ENCODE measurements at places on chromosomes 12 and 14.
A peak's percentile ranks its signal among the peaks of the same experiment; 100 is the strongest.

GRCh38 chr12:93776581-93777018, 99.4 kb downstream of the CRADD start:
- peak; percentile 90 for DNase-seq

GRCh38 chr12:53727310-53728041, at the start of gene CALCOCO1:
CALCOCO1 (minus strand) TSS chr12:53727452; CDS start chr12:53725242, 2,210 bp downstream.
- peak; percentile 99 for DNase-seq

- DNase-seq, result peak; percentile 78
Measured at GRCh38 chr14:69625299-69626131, 14.1 kb downstream of the SUSD6 start.

DNA sequence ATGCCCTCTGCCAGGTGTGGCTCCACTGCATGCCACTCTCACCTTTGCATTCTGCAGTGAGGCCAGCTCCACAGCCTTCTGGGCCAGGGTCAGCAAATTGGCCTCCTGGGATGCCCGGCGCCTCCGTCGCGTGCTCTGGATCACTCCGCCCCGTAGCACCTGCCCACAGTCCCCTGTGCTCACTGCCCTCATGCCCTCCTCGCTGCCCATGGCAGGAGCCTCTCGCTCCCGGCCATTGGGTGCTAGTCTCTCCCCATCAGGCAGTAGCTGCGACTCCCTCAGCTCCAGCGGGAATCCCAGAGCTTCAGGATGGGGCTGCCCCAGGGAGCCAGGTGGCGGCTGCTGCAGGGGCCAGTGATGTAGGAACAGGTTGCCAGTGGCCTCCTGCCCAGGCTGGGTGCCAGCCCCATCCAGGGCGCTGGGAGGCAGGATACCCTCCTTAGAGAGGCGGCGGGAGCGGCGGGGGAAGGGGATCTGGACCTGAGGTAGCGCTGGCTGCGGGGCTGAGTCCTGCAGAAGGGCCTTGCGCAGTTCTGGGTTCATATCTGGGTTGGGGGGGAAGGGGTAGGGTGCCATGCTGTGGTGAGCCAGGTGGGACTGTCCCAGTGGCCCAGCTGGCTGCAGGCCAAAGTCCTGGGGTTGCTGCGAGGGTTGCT, 24.5 kb upstream of the PNMA1 start:
- no peak for DNase-seq

DNA sequence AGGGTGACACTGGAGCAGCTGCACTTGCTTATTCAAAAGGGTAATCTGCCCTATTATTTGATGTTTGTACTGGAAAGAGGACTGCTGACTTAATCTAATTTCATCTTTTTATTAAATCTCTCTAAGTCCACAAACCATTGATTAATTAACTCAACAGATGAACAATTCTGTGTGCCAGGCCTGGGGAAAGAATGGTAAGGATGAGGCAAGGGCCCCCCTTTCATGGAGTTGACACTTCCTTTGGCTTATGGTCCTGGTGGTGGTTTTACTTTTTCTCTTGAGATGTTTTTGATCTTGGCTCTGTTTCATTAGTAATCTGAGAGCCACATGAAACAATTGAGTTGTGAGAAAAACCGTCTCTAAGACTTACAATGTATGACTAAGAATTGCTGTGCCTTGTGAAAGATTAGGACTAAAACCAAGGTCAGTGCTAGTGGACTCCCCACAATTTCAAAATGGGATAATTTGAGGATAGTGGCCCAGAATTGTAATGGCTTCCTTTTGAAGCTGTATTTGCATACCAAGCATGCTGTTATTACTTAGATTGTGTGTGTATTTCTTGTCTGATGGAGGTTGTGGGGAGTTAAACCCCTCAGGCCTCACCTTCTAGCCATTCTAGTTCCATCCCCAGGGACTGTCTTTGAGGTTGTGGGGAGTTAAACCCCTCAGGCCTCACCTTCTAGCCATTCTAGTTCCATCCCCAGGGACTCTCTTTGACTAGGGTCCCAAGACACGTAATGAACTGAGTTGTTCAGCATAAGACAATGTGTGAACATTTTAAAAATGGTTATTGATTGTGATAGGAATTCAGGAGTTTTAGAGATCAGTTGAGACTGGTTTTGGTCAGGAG, 52.5 kb upstream of the EVL start:
- no peak for DNase-seq

DNA sequence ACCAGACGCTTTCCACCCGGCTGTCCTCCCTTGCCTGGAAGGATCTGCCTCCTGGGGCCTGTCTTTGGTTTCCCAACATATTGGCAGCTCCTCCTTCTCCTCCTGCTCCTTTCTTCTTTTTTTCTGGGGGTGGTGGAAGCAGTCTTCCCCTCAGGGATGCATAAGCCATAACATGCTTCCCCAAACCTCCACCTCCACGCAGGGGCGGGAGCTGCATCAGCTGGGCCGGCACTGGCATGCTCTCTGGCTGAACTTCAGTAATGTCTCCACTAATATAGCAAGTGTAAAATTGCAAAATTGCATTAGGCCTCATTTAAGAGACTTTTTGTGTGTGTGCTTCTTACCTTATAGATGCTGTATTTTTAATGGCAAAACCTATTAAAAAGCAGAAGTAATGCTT, 58.6 kb downstream of the GLT1D1 start:
- DNase-seq, result no peak

GRCh38 chr14:54774824-54775223, 127.8 kb downstream of the GCH1 start:
- no peak for DNase-seq

GRCh38 chr14:23537351-23538049, 14.1 kb downstream of the ZFHX2 start:
- DNase-seq, result no peak

DNA sequence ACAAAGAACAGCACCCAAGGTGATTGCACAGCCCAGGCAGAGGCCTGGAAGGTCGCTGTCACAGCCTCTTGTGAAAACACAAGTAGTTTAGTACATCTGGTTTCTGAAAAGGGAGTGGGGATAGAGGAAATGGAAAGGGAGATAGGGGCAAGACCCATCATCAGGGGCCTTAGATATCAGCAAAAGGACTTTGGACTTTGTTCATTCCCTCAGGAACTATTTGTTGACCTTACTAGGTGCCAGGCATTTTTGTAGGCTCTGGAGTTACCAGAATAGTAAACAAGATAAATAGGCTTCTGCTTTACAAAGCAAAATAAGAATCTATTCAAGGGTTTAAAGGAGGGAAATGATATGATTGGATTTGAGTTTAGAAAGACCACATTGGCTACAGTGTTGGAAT, 199.4 kb upstream of the CDKN3 start:
- DNase-seq, result no peak

DNA sequence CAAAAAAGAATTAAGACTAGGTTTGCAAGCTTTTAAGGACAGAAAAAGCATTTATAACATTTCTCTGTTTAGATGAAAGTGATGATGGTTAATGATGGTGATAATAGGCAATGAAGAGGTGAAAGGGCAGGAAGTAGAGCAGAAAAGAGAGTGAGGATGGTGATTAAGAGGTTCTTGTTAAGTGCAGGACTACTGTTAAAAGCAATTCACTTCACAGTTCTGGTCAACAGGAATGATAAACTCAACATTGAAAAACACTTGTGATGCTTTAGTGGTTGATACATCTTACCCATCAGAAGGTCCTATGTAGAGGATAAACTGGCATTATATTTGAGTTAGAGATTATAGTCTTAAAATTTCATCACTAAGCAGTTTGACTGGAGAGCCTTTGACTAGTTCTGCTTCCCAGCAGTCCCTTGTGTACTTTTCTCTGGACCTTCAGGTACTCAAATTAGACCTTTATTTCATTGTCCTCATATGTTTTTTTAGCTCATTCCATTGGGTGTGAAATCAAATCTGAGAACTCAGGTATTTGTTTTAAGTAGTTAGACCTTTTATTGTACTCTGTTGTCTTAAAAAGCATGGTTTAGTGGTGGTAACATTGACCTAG, 10.9 kb downstream of the RAP1B start:
- DNase-seq, result no peak

DNA sequence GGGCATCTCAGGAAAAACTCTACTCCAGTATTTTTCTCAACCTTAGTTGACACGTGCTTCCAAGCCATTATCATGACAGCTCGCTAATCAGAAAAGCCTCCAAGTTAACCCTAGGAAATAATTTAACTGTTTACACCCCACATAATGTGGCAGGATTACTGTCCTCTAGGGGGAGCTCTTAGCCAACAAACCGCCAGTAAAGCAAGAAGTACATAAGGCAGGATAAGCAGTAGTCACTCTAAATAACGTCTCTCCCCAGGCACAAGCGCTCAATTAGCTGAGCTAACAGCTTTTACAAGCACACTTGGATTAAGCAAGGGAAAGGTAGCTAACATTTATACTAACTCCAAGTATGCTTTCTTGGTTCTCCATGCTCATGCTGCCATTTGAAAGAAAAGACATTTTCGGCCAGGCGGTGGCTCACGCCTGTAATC, 22.8 kb downstream of the APOBEC1 start:
- DNase-seq, result no peak

- peak; percentile 75 for DNase-seq
Measured at GRCh38 chr12:58540480-58541299, 379.6 kb downstream of the LRIG3 start.

DNA sequence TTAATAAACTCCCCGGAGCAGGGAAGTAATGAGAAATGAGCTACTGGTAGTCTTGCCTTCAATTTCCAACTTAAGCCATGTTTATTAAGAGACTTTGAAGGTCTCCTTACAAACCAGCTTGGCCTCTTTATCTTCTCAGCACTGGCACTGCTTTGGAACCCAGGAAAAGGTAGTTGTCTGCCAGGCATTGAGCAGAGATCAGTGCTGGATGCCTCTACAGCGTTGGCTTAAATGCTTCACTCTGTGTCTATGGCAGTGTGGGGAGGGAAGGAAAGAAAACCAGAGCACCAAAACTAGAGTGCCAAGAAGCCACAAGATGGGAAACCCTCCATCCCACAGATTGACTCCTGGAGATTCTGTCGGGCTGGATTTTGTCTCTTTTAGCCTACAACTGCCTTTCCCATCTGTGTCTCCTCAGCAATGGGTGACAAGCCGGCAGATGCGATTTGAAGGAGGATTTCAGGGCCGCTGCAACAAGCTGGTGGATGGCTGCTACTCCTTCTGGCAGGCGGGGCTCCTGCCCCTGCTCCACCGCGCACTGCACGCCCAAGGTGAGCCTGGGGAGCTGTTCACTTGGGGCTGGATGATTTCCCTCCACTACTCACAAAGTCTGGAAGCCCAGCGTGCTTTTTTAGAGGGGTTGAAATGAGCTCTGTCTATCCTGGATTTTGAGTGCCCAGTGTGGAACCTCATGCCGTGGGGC, 57.3 kb downstream of the FNTB start:
- DNase-seq, result no peak

DNA sequence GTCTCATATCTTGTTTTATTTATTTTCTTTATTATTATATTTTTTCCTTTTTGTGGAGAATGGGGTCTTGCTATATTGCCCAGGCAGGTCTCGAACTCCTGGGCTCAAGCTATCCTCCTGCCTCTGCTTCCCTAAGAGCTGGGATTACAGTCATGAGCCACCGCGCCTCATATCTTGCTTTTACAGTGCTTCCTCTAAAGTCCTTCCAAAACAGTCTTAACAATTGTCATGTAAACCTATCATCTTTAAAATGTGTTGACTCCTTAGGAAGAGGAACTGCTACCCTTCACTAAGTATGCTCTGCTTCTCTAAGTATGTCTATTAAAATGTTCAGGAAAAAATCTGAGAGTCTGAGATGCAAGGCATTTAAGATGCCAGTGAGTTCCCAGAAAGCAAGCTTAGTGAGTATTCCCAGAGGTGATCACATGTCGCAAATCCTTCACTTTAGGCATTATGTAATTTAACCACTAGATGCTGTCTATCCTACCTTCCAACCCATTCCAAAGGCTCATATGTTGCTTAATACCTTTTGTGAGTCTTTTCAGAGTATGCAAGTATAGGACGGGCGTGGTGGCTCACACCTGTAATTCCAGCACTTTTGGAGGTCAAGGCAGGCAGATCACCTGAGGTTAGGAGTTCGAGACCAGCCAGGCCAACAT, 19.7 kb upstream of the FOXJ2 start:
- DNase-seq, result no peak

DNA sequence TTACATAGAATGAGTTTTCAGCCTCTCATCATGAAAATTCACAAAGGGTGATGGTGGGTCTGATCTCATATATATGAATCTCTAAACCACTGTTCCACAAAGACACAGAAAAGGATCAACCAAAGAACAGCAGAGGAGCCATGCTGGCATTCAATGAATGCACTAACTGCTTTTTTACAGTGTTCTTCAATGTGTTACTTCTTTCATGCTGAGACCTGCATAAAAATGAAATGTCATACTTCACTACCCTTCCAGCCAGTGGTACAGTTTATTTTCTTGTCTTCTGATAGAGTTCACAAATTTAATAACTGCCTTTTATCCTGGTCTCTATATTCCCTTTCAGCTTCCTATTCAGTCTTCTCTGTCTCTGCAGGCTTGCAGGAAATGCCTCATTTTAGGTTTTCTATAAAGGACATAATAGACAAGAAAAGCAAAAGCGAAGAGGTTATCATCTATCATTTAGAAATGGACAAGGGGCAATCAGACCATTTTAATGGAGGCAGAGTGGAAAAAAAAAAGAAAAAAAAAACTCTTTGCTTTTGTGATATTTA, 836.7 kb upstream of the FOXG1 start:
- DNase-seq, result no peak

- no peak for DNase-seq
Measured at GRCh38 chr14:103027451-103027850, 29.9 kb downstream of the CDC42BPB start.

GRCh38 chr14:39977198-39977597, 545.0 kb upstream of the FBXO33 start:
- no peak for DNase-seq

DNA sequence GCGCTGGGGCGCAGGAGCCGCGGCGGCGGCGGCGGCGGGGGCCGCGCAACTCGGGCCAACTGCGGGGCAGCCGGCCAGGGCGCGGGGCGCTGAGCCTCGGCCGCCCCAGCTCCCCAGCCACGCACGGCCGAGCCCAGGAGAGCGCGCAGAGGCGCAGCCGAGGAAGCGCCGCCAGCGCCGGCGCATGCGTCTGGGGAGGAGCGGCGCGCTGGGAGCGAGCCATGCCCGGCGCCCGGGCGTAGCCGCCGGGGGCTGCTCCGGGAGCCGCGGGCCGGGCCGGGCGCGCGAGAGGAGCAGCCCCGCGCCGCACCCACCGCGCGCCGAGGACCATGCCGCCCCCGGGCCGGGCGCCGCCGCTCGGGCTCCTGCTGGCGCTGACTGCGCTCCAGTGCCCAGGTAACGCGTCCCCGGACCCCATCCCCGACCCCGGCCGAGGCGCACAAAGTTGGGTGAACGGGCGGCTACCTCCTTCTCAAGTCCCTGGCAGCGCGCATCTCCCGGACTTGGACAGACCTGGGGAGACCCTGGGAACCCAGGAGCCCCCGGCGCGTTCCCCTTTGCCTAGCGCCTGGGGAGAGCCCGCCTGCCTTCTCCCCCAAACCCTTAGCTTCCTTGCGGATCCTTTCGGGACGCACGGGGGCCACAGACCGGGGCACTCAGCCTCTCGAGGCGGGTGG, 121.4 kb downstream of the AACS start:
- DNase-seq, result no peak
